ENCODE measurements at places on chromosomes 16 and 17.

DNA sequence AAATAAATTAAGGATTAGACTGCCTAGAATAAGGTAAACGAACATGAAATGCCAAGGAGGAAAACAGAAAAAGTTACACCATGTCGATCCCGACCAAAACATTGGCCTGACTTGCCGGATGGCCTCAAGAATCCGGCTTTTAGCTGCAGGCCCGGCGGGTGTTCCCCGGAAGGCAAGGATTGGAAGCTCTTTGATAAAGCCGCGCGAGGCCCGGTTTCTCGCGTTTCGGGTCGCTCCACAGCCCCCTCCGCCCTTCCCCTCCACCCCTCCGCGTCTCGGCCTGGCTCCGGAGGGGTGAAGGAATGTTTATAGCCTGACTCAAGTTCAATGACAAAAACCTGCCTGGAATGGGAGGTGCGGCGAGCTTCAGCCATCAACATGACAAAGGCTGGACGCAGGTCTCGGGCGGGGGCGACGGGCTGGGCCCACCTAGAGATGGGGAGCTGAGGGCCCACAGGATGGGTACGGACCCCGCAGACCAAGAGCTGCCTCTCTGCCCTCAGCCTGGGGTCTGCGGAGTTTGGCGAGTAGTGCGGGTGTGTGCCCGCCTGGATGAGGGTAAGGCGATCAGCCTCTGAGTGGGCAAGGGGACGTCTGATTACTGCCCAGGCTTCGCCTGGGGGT, 2.6 kb downstream of the PRAC1 start:
- no peak for DNase-seq

DNA sequence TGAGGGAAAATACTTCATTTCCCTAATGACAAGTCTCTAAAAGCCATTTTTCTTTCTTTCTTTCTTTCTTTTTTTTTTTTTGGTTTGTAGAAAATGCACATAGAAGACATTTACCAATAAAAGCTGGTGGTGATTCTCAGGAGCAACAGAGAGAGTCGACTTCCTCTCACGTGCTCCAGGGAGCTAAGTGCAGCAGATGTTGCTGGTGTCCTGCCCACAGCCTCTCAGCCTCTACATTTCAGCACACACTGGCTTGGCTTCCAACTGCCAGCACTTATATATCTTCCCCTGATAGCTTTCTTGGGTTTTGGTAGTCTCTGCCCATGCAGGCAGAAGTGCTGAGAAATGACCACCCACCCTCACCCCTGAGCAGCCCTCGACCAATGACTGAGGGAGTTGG, 58.4 kb upstream of the MARCHF10 start:
- DNase-seq: no peak

- no peak for DNase-seq
These were observed 22.6 kb downstream of the MXRA7 start for GRCh38 chr17:76688165-76688622.

- DNase-seq: no peak
These were observed 57.8 kb downstream of the NEUROD2 start for GRCh38 chr17:39549747-39550573.

GRCh38 chr16:61814726-61815347, 221.4 kb downstream of the CDH8 start:
- no peak for DNase-seq

DNA sequence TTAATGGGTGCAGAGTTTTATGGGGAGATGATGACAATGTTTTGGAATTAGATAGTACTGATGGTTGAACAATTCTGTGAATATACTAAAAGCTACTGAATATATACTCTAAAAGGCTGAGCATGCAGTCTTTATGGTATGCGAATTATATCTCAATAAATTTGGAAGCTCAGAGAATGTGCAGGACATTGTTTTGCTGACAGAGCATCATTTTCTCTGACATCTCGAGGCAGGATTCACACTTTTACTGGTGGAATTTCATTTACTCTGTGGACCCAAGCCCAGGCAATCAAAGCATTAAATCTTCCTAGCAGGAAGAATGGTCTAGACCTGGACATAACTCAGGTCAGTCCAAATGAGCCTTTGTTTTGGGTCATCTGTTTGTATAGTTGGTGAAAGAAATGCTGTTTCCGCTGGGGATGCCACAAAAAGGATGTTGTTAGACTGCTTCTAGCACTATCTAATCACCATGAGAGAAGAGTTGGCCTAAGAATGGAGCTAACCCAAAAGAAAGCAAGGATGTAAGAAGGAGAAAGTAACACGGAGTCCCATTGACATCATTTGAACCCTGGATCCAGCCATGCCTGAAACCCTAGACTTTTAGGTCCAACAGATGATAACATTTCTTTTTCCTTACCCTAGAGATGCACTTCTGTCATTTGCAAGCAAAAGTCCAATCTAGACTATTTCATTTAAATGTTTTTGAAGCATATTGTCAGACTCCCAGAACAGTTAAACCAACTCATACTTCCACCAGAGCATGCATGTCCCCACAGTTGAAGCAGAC, 18.8 kb upstream of the USP10 start:
- DNase-seq: no peak

DNA sequence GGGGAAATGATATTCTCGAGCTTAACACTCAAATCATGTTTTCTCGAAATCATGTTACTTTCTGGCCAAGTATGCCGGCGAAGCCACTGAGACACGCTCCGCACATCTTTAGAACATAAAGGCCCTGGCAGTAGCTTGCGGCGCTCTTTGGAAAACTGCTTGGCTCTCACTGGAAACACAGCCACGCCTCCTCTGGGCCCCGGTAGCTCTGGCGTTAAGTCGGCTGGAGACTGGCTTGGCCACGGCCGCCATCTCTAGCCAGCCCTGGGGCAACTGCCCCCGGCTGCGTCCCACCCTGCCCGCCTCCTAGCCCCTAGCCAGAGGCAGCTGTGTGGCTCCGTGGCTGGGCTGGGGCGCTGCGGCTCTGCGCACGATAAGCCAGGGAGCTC, 9.2 kb upstream of the BAIAP2 start:
- DNase-seq: no peak

DNA sequence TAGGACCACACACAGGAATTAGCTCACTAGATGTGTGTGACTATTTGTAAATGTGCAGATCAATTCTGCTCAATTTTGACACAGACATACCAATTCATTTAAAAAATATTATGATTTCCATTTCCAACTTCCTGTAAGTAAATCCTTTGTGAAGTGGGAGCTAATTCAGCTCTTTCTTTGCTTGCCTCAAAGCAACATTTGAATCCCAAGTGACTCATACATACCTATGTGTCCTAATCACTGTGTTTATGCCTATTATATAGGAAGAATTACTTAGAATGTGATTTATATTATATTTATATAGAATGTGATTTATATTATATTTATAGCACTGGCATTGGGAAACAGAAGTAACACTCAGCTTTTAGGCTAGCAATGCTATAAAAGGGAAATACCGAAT, 195.9 kb upstream of the C17orf78 start:
- no peak for DNase-seq
